A673 (cell line): ENCODE measurements at places on chromosomes 5 and 9.

GRCh38 chr5:160452036-160452435 lies 30.4 kb downstream of the PTTG1 start:
- DNase-seq = no peak

- peak; percentile 51 for DNase-seq
These were observed 803.5 kb downstream of the TLE1 start for GRCh38 chr9:80885894-80886293.

GRCh38 chr5:62731022-62731421 lies 152.4 kb downstream of the LRRC70 start:
- DNase-seq = no peak

- no peak for DNase-seq
These were observed 41.3 kb downstream of the STK10 start for GRCh38 chr5:172146748-172147092.

DNA sequence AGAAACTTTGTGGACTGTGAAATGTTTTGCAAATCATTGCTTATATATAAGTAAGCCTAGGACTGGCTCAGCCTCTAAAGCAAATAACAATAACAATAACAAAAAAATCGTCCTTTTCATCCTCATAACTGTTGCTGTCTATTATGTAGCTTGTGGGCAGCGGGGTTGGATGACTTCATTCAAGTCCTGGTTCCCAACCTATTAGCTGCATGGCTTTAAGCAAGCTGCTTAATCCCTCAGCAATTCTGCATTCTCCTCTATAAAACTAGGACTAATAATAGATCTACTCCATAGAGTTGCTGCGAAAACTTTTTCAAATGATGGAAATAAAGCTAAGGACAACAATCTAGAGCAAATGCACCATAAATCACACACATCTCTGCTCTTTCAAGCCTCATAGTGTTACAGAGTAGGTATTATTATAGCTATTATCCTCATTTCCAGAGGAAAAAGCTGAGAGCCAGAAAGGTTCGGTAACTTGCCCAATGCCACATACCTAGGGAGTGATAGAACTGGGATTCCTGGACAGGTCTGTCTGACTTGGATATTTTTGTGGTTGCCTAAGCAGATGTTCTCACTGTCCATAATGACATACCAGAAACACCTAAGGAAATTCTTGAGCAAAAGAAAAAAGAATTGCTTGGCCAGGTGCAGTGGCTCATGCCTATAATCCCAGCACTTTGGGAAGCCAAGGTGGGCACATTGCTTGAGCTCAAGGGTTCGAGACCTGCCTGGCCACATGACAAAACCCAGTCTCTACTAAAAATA lies 98.8 kb upstream of the ADRA1B start:
- DNase-seq = no peak

DNA sequence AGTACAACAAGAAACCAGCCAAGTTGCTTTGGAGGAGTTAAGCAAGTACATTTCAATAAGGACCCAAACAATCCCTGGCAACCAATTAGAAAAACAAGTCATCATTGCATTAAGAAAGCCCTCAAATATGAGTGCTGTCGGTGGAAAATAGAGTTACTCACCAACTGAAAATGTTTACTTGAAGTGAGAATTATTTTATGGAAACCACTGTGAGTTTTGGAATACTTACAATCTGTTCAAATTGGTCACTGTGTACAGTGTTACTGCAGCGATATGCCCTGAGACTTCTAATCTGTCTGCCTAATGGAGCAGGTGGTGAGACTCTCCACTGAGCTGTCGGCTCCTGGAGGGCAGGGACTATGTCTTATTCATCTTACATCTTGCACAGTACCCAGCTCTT lies 1073.2 kb upstream of the DMAC1 start:
- DNase-seq = no peak

DNA sequence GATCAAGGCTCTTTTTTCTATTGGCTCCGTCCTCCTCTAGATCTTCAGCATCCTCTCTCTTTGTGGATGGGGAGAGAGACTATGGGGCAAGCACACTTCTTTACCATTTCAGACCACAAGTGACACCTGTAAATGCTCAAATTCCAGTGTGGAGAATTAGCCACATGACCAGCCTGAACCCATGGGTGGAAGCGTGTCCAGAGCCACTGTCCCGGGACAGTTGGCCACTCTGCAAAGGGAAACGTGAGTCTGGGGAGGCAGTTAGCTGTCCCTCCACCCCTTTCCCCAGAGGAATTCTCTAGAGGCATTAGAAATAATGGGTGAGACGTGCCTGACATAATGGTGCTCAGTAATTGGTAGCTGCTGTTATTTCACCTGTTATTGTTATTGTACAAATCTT lies 40.9 kb downstream of the AMBP start:
- no peak for DNase-seq

- DNase-seq = no peak
These were observed 42.7 kb upstream of the ZNF608 start for GRCh38 chr5:124789104-124789605.
